ENCODE measurements at places on chromosomes 11 and 22.

- no peak for DNase-seq
Measured at GRCh38 chr22:39645532-39645931, 75.0 kb downstream of the CACNA1I start.

GRCh38 chr11:59358020-59358419 lies 675 bp upstream of the OR5AN1 start:
- no peak for DNase-seq

DNA sequence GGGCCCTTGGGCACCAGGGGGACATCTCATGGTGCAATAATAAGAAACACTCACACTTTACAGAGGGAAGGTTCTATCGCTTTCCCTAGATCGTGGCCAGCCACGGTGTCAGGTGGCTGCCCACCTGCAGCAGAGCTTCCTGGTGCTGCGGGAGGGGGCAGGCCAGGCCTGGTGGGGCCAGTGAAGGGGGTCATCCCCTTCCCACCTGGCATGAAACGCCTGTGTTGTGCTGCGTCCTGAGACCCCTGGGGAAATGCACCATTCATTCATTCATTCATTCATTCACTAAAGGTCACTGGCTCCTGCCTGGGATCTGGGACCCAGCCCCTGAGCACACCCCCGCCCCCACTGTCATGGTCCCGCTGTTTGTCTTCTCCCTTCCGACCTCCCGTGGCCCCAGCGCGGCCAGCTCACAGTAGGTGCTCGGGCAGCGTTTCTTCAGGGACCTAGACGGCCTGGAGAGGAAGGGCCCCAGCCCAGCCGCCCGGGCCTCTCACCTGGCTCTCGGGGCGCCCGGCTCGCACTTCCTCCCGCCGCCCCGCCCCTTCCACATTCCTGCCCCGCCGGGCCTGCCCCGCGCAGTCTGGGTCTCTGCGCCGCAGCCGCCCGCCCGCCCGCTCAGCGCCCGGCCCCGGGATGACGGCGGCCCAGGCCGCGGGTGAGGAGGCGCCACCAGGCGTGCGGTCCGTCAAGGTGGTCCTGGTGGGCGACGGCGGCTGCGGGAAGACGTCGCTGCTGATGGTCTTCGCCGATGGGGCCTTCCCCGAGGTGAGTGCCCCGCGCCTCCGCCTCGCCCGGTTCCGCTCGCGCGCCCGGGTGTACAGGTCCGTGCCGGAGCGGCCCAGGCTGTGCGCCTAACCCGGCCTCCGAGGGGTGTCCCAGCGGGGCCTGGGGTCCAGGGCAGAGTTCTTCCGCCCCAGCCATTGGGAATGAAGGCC lies at the start of gene RHOD:
Gene RHOD, plus strand, starts transcription at position 581 of the 938 bp plus-strand sequence. Its CDS starts 56 bp downstream, at position 637.
- DNase-seq, result no peak

- DNase-seq, result no peak
Measured at GRCh38 chr11:65571940-65572339, 398 bp upstream of the FAM89B start.

DNA sequence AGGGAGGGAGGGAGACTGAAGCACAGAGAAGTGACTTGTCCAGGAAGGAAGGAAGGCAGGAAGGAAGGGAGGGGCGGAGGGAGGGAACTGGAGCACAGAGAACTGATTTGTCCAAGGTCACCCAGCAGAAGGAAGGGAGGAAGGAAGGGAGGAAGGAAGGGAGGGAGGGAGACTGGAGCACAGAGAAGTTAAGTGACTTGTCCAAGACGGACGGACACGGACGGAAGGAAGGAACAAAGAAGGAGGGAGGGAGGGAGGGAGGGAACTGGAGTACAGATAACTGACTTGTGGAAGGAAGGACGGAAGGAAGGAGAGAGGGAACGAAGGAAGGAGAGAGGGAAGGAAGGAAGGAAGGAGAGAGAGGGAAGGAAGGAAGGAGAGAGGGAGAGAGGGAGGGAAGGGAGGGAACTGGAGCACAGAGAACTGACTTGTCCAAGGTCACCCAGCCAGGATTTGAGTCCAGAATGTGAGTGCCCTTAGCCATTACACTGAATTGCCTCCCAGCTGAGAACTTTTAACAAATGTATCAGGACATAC lies 1.5 kb downstream of the SLC35F2 start:
- no peak for DNase-seq

DNA sequence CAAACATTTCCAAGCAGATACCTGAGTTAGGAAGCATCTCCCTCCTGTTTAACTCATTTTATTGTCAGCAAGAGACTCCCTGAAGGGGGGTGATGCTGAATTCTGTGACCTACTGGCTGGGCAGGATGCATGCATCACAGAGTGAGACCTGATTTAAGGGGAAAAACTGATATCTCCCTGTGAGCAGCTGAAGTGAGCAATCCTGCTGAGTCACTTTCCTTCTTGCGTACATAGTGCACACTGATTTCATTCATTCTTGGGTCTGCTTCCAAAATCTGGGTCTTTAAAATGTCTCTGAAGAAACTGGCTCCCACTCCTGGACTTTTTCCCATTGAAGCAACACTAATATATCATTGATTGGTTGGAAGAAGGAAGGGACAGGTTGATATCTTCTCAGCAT lies 23.3 kb downstream of the P4HA3 start:
- DNase-seq, result no peak

DNA sequence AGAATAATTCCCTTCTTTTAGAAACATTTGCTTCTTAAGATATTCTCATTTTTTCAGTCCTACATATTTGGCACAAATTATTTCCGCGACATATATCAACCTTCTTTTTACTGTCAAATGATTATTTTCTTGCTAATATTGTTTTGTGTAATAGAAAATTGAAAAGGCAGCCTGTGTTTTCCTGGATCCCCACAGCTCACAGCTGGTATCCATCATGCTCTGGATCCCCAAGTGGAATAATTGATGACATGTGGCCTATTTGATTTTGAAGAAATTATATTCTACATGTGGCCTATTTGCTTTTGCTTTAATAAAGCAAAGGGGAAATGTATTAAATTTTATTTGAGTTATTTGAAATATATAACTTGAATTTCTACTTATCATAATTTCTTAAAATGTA lies 199.4 kb upstream of the LUZP2 start:
- DNase-seq, result no peak

GRCh38 chr11:17812091-17812864 lies 77.7 kb downstream of the KCNC1 start:
- no peak for DNase-seq

GRCh38 chr11:130049328-130049771 lies 20.3 kb upstream of the APLP2 start:
- DNase-seq, result no peak

DNA sequence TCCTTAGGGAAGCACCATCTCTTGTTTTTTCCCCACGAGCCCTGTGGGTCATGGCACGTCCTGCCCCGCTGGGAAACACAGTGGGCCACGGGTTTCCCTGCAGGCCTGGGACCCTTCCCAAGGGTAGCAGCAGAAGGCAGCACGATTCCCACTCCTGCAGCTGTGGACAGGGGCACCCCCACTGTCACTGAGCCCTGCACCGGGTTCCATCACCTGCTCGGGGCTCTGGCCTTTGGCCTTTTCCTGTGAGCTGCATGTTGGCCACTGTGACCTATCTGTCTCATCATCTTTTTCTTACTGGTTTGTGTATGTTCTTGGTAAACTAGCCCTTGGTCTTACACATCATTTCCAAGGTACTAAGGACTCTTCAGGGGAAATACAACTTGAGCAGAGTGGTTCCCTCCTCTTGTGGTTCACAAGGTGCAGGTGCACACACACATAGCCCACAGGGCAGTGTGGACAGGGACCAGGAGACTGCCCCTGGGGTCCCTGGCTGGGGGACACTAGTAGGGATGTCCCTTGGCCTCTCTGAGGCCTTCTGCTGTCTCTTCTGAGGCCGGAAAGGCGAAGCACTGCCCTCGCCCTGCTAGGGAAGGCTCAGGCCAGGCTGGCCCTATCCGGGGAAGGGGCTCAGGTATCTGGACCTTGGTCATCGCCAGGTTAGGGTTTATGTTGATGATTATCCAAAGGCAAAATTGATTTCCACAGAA lies 19.0 kb upstream of the TXNRD2 start:
- no peak for DNase-seq

DNA sequence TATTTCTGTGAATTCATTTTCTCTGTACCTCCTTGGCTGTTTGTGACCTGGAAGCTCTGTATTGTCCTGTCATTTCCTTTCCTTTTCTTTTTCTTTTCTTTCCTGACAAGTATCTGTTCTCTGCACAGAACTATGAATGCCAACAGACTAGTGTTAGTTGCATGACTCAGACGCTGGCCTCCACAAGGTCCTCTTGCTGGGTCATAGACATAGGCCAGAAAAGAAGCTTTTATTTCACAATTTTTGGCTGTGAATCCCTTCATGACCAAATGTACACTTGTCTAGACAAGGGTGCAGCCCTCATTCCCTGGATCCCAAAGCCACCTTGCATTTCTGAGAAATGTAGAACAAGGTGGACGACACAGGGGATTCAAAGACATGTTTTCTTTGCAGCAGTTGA lies 104.1 kb upstream of the MTNR1B start:
- no peak for DNase-seq

GRCh38 chr11:250740-251299 lies 14.0 kb downstream of the PSMD13 start:
- no peak for DNase-seq

GRCh38 chr11:2730272-2731129 lies 30.7 kb upstream of the KCNQ1OT1 start:
- peak; percentile 29 for DNase-seq

DNA sequence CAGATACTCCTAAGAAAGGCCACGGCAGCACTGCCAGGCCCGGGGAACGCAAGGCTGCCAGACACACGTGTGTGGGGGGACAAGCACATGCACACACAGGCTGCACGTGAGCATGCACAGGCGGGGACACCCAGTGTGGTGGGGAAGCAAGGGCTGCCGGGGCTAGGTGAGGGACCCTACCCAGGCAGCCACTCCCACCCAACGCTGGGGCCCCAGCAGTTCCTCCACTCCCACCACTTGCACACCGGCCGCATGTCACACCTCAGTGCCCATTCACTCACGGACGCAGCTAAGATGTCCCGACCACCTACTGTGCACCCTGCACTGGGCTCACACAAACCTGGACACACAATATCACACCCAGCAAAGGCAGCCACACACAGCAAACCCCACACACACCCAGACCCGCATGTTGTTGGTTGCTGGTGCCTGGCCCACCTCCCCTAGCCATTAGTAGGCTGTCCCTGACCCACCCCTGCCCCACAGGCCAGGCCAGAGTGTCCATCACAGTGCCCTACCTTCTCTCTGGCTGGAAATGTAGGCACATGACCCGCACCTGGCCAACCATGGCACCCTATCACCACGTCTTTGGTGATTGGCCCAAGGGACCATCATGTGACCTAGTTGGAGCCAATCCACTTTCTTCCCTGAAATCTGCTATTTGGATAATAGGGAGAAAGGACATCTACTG lies 8.8 kb downstream of the SSTR3 start:
- DNase-seq, result no peak

- no peak for DNase-seq
Measured at GRCh38 chr22:18100781-18101180, 9.8 kb upstream of the TUBA8 start.

DNA sequence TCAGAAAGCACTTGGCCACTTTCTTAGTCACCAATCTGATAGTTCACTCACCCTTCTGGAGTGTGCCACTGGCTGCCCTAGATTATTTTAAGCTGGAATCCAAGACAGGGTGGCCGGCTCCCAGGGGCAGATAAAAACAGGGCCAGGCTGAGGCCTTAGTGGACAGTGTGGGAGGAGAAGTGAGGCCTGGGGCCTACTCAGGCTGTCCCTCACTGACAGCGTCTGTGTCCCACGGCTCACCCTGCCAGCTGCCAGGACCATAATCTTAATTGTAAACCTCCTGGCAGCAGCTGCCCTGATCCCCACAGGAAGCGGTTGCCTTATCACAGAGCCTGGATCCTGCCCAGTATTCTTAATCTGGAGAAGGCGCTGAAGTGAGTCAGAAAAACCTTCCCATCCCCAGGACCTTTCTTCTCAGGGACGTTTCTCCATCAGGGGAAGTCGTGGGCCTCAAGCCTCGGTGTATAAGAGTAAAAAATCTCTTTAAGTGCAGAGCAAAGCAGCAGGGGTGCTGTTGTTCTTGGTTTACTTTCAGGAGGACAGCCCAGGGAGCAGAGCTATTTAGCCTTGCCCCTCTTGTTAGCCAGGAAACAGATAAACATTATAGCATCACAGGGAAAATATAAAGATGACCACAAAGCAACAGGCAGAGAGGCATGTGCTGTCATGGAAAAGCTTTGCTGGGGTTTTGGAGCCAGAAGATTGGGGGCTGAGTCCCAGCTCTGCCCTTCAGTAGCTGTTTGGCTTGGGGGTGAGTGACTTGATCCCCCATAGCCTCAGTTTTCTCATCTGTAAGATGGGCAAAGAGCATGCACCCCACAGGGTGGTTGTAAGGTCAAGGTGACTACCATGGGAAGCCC lies 39.6 kb downstream of the TSPAN18 start:
- no peak for DNase-seq

- DNase-seq, result no peak
Measured at GRCh38 chr22:42792909-42793847, 63.9 kb downstream of the ARFGAP3 start.

DNA sequence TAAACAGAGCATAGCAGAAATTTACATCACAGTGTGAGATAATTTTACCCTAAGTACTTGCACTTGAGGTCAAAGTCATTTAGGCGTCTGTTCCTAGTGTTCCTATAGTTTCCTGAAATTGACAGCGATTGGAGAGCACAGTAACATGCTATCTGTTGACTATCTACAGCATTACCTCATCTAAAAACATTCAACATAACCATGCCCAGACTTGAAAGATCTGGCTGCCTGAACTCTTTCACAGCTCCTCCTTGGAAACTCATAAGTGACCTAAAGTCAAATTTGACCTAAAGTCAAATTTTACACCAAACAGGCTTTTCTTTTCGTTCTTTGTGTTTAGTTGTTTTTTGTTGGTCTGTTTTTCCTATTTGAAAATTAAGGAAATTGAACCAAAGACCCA lies 233.8 kb upstream of the UBASH3B start:
- DNase-seq, result no peak

GRCh38 chr11:61042961-61043540 lies 59.2 kb upstream of the CD5 start:
- no peak for DNase-seq

DNA sequence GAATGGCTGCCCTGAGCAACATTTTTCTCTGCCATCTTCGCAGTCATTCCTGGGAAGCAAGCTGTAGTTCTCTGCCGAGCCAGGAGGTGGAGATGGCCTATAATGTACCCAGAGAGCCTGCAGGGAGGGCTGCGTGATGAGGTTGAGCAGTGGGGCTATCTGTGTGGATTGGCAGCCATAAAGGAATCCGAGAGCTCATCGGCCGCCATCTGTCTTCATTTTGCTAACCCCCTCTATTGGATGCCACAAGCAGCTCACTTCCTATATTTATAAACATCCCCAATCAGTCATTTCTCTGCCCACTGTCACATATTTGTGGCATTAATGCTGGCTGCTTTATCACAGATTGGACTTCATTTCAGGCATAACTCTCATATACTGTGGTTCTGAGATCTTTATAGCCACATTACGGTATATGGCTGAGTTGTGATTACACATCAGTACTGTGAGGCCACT lies 209.5 kb downstream of the NTM start:
- no peak for DNase-seq

All from C1 segment of cervical spinal cord (tissue), 14 donors.